ENCODE measurements at places on chromosomes 2 and 18.

DNA sequence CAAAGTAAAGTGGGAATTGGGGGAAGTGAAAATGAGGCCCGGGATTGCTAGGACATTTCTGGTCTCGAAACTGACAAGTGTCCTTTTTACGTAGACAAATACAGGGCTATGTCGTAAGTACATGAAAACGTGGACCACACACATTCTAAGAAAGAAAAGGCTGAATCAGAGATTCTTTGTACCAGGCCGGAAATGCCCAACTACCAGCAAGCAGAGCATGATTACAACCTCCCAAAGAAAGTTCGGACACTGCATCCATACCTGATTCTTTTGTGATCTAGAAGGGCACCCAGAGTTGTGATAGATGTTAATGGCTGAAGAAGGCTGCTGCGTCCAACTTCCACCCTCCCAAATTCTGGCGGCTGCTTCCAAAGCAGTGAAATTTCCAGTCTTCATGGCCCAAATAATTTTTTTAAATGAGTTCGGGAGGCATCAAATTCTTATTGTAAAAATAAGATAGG is 1.7 kb downstream of the RBMS1 start:
- DNase-seq, result no peak

DNA sequence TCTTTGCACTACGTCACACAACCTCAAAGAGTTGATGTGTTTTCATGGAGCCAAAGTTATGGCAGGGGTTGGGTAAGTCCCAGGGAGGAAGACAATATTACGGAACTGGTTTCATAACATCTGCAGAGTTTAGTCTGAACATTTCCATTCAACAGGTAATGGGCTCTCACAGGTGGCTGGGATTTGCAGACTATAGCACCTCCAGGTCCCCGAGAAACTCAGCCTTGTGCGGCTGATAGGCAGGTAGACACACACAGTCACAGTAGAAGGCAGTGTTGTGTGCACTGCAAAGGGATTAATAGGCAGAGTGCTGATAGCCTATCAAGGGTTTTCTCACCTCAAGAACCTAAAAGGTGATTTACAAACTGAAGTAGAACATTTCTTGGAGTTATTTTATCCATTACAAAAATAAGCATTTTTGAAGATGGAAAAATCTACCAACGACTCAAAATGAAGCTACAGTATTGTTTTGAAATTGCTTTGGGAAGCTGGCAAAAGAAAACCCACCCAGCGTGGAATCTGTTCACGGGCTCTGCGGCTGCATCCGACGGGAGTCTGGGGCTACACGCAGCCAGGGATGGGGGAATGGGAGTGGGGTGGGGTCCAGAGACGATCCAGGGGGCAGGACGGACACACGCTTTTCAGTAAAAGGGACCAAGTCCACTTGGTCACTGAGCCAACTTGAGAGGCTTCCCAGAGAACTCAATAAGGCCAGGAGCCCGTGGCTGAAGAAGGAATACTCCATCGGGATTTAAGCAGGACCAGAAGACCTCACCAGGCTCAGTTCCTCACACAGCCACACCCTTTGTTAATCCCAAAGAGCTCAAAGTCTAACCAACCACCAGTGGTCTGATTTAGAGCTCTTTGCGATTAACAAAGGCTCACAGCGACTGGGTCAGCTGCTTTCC is 82.9 kb downstream of the CHRNA1 start:
- DNase-seq, result no peak

- no peak for DNase-seq
These were observed 107.7 kb downstream of the MDH1 start for GRCh38 chr2:63696496-63696895.

GRCh38 chr18:27461957-27462356 is 276.8 kb upstream of the CHST9 start:
- no peak for DNase-seq

DNA sequence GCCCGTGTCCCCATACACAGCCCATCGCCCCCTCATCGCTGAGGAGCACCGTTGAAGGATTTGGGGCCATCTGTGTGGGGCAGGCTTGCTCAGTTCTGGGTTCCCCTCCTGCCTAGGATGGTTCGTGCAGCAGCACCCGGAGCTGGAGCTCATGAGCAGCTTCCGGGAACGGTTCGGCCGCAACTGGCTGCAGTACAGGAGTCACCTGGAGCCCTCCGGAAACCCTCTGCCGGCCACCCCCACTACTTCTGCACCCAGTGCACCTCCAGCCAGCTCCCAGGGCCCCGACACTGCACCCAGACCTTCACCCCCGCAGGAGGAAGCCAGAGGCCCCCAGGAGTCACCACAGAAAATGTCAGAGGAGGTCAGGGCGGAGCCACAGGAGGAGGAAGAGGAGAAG is 10.3 kb downstream of the STK11IP start:
- no peak for DNase-seq

GRCh38 chr2:77521548-77521891 is 656 bp downstream of the LRRTM4 start:
- DNase-seq, result no peak

DNA sequence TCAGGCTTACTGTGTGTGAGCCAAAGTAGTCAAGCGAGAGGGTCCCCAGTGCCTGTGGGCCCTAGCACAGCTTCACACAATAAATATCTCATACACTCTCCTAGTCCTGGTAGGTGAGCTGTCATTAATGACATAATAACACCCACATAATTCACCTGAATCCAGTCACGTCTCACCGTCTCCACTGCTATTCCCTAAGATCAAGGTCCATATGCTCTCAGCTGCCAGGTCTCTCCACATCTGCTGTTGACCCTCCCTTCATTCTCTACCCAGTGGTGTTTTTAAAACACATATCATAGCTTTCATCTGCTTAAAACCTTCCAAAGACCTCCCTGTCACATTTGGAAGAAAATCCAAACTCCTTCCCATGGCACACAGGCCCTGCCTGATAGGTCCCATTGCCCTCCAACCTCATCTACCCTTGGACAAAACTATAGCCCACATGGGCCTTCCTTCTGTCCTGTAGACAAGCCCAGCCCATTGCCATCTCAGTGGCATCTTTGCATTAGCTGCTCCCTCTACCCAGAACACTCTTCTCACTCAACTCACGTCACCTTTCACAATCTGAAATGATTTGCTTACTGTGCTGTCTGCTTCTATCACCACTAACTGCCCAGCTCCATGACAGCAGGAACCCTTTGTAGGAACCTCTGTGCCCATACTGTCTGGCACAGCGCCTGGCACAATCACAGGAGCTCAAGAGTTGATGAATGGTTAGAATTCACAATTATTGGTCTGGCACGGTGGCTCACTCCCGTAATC is 7.5 kb downstream of the KCNG3 start:
- DNase-seq, result no peak

DNA sequence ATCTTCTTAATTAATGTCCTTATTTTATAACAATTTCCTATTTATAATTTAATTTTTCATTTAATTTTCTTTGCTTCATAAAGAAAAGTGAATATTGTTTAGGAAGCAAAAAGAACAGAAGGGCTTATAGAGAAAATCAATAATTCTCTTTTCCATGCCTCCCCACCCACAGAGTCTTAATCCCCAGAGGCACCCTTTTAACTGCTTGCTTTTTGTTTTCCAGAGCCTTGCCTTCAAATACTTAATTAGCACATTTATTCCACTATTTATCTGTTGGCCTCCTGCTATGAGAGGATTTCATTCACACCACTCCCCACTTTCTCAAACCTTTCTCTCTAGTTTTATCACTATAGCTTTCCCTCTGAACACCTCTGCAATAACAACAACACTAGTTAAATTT is 373.6 kb downstream of the MBD2 start:
- no peak for DNase-seq
